Endothelial cell of umbilical vein (primary cell): ENCODE measurements at places on chromosomes 7 and 10. TPM values are rescaled to one million over a fixed set of nuclear protein-coding genes. Genes with fewer than 3 reads are reported as not detected.
A peak's percentile ranks its signal among the peaks of the same experiment; 100 is the strongest.

The TCAF2 gene
- total RNA-seq: 7.1 and 8.4 TPM in 2 replicates

The CYP17A1 gene
- not detected in 2 replicates for total RNA-seq

The C1GALT1 gene
- total RNA-seq: 21.9 and 31.1 TPM in 2 replicates

The STEAP4 gene
- not detected in 2 replicates for total RNA-seq

The CTNNA3 gene
- total RNA-seq: not detected in 2 replicates

The TAS2R3 gene
- total RNA-seq: 1.3 and 2.0 TPM in 2 replicates

- peak; percentile 63 for DNase-seq
These were observed 5.1 kb upstream of the ITGB1 start for GRCh38 chr10:32963096-32963495.

DNA sequence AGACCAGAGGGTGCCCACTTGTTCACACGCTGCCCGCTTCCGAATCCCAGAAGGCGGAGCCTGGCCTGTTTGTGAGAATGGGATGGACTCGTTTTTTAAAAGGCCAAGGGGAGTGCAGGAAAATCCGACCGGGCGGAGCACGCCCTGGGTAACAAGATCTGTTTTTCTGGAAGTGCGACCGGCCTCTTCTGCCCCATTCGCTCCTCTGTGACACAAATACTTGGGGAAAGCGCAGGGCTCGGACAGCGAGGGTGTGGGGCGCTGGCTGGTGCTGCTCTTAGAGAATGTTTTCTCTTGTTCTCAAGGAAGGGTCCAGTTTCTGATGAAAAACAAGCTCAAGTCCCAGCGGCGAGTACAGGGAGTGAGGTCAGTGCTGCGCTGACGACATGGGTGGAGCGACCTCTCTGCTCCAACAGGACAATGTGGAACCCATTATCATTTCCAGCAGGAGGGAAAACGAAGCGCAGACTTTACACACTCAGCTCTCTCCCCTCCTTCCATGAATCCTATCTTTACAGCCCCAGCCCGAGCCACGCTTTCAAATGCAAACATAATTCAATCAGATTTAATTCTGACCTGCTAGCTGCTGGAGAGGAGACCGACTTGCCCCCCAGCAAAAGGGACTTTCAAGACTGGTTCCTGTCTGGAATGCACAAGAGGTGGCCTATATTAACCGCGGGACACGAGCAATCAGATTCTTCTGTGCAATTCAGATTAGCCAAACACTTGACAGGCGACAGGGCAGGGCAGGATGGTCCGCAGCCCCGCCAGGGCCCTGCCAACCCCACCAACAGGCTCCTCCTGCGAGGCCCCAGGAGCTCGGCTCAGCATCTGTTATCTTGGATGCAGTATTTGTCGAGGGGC lies 1.1 kb downstream of the RADIL start:
- DNase-seq: peak; percentile 59

- no peak for DNase-seq
These were observed 4.4 kb upstream of the MPP7 start for GRCh38 chr10:28307267-28307666.

GRCh38 chr7:87591211-87591610 lies 9.5 kb downstream of the ABCB1 start:
- DNase-seq: no peak

DNA sequence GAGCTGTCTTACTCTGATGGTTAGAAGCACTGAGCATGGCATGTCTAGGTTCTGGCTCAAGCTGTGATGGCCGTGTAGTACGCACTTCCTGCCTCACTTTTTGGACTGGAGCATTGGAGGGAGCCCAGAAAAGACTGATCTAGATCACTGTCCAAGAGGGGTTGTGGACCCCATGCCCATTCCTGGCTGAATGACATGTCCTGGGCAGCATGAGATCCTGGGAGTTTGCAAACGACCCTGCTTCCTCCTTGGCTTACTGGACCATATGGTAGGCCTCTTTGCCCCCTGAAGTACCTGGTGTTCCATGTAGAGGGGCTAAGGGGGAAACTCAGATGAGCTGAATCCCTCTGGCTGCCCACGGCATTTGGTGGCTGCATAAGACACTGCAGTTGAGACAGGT lies 36.7 kb downstream of the ARHGAP22 start:
- no peak for DNase-seq
